ENCODE measurements at places on chromosomes 5 and 9.
A peak's percentile ranks its signal among the peaks of the same experiment; 100 is the strongest.

- peak; percentile 76 for DNase-seq
Measured at GRCh38 chr5:156815988-156816599, 34.0 kb upstream of the PPP1R2B start.

DNA sequence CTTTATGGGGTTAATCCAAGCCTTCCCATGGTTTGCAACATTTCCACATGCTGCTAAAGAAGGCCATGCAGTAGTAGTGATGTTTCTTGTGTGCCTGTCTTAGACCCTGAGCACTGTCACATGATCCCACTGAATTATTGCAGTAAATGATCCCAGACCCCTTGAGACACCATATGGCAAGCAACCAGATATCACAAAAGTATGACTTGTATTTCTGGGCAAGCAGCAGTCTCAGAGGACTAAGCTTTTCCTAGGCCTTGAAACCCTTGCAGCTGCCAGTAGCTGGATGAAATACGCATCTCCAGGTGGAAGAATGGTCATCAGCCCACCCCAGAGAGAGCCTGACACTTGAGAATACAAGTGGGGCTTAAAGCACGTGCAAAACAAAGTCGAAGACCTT is 41.8 kb downstream of the CDO1 start:
- no peak for DNase-seq

- no peak for DNase-seq
Measured at GRCh38 chr5:93403141-93403928, 177.7 kb downstream of the NR2F1-AS1 start.

GRCh38 chr9:20490246-20490834 is 132.0 kb downstream of the MLLT3 start:
- no peak for DNase-seq

DNA sequence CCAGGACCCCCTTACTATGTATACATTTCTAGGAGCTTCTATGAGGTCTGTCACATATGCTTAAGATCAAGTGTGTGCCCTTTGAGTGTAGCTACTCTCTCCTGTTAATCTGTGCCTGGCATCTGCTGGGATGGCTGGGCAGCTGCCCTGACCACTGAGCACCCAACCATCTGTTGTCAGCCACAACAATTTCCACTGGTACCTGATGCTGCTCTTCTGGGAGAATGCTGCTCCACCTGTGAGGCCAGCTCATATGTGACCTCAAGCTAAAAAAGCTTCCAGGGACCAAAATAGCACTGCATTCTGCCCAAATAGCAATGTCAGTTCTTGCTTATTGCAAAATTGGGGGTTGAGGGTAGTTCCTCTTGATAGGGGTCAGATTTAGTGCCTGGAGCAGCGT is 595.6 kb downstream of the RAB3C start:
- DNase-seq: no peak

GRCh38 chr5:136998854-136999357 is 500.2 kb downstream of the SPOCK1 start:
- DNase-seq: peak; percentile 16

DNA sequence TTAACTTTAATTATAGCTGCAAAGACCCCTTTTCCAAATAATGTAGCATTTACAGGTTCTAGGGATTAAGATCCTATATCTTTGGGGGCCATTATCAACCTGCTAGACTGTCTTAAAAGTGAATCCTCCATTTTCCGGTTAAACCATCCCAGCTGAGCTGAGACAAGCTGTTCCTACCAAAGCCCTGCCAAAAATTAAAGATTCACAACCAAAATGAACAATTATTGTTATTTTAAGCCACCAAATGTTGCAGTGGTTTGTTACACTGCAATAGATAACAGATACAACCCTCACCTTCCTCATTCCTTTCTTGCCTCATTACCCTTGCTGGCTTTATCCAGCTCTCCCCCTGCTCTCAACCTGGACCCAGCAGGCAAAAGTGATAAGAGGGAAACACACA is 343.4 kb downstream of the CDK5RAP2 start:
- DNase-seq: no peak

- no peak for DNase-seq
Measured at GRCh38 chr9:4105183-4105582, 194.7 kb downstream of the GLIS3 start.

DNA sequence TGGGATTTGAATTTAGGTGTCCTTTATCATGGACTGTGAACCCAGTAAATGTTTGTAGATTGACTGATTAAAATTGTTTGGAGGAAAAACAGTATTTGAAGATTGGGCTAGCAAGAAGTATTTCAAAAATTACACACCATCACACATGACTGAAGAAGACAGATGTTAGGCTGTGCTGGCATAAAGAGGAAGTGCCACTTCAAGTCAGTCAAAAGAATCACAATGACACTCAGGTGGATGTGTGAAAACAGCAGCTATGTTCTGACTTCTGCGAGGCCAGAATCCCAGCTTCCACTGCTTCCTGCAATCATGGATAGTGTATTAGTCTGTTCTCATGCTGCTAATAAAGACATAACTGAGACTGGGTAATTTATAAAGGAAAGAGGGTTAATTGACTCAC is 393.3 kb downstream of the DMRT2 start:
- DNase-seq: peak; percentile 1

DNA sequence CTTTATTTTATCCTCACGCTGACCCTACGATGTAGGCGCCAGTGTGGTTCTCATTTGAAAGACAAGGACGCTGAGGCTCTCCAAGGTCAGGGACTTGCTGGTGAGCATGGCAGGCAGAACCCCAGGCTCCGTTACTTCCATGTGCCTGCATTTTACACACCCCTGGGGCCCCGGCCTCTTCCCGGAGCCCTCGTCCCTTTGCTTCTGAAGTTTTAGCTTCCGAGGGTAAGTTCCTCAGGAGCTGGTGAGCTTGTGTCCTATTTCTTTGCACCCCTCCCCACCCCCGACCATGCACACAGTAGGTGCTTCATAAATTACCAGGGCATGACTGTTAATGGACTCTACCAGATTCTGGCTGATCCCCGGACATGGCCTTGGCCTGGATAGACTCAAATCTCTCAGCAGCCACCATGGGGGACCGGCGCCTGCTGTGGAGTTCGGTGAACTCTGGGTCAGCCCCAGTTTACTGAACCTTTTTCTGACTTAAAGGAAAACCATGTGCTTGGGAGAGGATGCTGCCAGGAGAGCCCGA is 59.3 kb upstream of the RNU6ATAC start:
- no peak for DNase-seq

- DNase-seq: peak; percentile 73
Measured at GRCh38 chr5:73298772-73299630, 126.0 kb downstream of the TMEM174 start.

DNA sequence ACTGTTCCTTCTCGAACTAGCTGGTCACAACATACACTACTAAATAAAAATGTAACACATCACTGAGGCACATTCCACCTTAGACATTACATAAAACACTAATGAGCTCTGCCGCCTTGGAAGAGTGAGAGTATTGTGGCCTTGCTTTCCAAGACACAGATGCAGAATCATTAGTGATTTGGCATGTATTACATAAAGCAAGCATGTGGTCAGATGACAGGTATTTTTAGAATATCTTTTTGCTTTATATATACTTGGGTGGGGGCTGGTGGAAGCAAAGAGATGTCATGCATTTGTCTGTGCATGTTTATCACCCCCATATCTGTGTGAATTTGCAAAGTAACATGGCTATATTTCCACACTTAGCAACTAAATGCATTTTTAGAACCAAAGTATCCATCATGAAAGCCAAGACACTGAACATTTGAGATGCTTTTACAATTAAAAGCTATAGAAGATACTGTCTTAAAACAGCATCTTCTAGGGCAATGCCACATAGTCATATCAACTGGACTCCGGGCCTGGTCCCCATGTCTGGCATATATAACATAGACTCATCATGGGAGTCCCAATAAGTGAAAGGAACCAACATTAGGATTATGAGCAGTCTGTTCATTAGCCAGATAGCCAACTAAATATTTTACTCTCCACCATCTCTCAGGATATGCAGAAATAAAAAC is 213.5 kb downstream of the MEF2C start:
- no peak for DNase-seq

GRCh38 chr5:7794823-7795222 is 56.1 kb downstream of the CFAP90 start:
- DNase-seq: no peak

GRCh38 chr9:133474215-133474614 is 4.7 kb downstream of the SLC2A6 start:
- DNase-seq: no peak

DNA sequence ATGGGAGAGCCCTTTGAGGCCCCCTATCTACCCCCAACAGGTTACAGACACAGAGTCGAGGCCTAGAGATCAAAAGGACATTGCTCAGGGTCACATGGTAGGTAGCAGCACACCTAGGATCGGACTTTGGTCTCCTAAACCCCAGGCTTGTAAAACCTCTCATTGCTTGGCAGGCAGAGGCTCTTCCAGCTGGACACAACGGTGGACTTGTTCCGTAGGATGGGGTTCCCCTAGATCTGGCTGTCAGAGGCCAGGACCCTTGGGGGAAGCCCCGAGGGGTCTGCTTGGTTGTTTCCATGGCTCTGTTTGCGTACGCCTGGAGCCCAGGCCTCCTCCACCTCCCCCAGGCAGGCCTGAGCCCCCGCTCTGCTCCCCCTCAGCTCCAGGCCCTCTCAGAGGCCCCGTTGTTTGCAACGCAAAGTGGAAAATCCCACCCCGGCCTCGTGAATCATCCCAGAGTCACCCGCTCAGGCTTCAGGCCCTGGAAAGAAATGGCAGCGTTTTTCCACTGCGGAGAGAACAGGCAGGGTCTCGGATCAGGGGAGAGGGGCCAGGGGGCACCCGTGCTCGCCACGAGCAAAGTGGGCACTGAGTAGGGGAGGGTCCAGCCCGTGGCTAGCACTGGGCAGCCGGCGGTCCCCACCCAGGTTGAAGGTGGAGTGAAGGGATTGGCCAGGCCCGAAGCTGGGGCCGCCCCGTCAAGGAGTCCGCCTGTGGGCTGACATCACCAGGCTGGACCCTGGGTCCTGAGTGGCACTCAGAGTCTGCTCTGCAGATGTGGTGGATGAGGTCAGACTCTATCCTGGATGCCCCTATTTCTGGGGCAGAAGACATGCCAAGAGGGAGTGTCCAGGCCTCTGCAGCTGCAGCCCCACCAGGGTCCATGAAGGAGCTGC is 19.8 kb downstream of the COL27A1 start:
- no peak for DNase-seq

DNA sequence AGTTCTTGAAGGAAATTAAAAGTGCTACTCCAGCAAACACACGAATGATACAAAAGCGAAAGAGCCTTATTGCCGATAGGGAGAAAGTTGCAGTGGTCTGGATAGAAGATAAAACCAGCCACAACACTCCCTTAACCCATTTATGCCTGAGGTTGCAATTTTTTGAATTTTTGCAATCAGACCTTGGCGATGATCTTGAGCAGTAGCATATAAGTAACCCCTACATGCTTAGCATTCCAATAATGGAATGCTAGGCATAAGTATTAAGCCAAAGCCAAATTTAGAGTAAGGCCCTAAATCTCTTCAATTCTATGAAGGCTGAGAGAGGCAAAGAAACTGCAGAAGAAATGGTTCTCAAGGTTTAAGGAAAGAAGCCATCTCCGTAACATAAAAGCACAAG is 153.5 kb downstream of the SLC28A3 start:
- no peak for DNase-seq

- DNase-seq: no peak
Measured at GRCh38 chr5:139263536-139263935, 30.0 kb upstream of the MATR3 start.

DNA sequence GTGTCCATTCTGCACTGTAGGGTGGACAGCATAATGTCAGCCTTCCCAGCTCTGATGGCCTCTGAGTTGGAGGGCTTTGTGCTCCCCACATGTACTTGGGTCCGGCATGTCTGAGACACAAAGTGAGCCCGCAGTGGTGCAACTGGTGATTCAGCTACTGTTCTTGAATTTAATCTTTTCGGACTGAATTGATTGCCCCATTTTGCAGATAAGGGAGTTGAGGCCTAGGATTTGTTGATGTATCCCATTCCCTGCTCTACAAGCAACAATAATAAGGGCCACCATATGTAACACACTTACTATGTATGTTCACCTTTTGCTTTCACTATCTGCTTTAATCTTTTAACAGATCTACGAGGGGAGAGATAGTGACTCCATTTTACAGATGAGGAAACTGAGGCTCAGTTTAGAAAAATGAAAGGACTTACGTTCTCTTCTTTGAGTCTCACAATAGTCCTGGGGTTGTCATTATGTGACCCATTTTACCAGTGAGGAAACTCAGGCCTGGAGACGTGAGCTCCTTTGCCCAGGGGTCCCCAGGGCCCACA is 4.5 kb downstream of the GSN start:
- no peak for DNase-seq

DNA sequence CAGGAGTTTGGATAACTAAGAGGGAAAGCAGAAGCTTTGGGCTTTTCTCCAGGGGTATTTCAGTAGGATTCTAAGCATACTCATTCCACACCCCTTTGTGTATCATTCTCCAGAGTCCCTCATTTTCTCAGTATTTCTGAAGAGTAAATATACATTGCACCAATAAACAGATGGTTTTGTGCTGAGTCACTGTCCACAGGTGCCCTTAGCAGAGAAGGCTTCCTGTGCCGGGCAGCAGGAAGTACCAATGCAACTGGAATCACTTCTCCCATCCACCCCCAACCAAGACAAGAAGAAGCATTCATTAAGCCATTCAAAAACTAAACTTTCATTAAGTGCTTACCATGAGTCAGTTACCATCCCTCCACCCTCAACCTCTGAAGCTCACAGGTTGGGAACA is 3.6 kb upstream of the CCNJL start:
- peak; percentile 97 for DNase-seq

GRCh38 chr5:169169783-169170182 is 131.2 kb downstream of the SLIT3 start:
- DNase-seq: no peak

DNA sequence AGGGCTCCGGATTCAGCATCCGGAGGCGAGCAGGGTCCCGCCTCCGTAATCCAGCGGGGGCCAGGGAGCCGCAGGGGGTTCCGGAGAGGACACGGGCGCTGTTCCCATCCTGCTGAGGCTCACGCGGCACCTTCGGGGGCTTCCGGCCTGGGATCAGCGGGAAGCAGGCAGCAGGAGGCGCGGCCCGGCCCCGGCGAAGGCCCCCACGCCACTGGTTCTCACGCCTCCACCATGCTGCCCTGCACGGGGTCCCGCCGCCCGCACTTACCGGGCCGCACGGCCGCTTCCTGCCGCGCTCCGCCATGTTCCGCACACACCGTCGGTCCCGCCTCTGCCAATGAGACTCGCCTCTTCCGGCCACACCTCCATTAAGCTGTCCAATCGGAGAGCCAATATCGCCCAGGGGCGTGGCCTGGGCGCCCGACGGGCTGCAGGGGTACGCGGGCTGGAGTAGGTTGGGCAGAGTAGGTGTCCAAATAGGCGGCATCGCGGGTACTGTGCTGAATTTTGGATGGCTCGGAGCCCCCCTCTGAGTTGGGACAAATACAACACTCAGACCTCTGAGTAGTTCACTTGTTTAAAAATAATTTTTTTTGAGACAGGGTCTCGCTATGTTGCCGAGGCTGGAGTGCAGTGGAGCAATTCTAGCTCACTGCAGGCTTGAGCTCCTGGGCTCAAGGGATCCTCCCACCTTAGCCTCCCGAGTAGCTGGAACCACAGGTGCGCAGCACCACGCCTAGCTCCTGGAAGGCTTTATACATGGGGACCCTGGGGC is at the start of gene SPOUT1:
Gene SPOUT1, minus strand, starts transcription at position 318 of the 775 bp plus-strand sequence. Its CDS starts 14 bp downstream, at position 304.
- DNase-seq: peak; percentile 97

- no peak for DNase-seq
Measured at GRCh38 chr9:78544230-78544629, 247.3 kb downstream of the PSAT1 start.

GRCh38 chr9:5866272-5866671 is 24.4 kb upstream of the MLANA start:
- DNase-seq: no peak

GRCh38 chr9:88819476-88819875 is 171.8 kb upstream of the S1PR3 start:
- DNase-seq: no peak

GRCh38 chr5:177553671-177554429 is 513 bp downstream of the FAM193B start:
- DNase-seq: peak; percentile 70

Data from DMS53 (cell line).